Stimulated activated CD4-positive, alpha-beta T cell treated with anti-CD3 and anti-CD28 coated beads, Interleukin-1b, Interleukin-23, amount 100 ng/mL, for 24 hours (primary cell): ENCODE measurements at places on chromosomes 7 and 10.

DNA sequence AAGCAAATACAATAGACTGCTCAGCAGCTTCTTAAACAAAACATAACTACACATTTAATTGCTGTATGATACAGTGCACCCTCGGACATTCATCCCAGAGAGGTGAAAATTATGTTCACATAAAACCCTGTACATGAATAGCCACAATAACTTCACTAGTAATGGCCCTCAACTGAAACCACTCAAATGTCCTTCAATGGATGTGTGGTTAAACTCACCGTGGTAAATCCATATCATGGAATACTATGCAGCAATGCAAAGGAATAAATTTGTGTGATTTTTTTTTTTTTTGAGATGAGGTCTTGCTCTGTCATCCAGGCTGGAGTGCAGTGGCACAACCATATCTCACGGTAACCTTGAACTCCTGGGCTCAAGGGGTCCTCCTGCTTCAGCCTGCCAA, 252.7 kb downstream of the TCERG1L start:
- no peak for DNase-seq

- DNase-seq: no peak
These were observed 22.8 kb upstream of the DPYSL4 start for GRCh38 chr10:132163826-132164515.

DNA sequence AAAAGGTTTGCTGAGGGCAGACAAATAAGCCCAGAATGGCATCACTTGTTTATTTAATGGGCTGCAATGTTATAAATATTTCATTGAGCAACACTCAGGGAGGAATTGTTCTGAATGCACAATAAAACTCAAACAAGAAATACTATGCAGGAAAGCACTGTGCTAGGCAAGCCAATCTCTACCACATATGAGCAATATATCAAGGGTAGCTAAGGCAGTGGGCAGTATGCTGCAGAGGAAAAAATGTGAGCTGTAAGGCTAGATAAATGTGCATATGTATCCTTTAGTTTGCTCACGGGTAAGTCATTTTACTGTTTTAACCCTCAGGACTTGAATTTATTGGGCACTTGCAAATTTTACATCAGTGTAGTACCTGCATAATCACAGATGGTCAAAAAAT, 349.6 kb downstream of the CDC14C start:
- DNase-seq: no peak

GRCh38 chr7:40223451-40224127, 88.8 kb downstream of the SUGCT start:
- no peak for DNase-seq

GRCh38 chr7:122802301-122802751, 83.9 kb downstream of the CADPS2 start:
- DNase-seq: no peak

DNA sequence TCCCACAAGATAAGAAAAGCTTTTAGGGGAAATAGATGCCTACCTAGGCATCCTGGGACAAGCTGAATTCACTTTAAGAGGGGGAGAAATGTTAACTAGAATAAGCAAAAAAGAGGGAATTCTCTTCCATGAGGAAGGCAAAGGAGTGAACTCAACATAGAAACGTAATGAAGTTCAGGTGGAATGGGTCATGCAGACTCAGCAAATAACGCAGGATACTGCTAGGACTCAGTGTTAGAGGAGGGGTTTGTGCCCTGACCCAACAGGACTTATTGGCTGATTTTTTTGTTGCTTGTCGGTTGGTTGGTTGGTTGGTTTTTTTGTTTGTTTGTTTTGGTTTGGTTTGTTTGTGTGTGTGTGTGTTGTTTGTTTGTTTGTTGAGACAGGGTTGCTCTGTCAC, 9.3 kb downstream of the OR2A14 start:
- DNase-seq: no peak

- DNase-seq: no peak
These were observed 27.4 kb downstream of the ADAMTS14 start for GRCh38 chr10:70699659-70700174.

- no peak for DNase-seq
These were observed 51.0 kb downstream of the FBXW4 start for GRCh38 chr10:101644002-101644401.

DNA sequence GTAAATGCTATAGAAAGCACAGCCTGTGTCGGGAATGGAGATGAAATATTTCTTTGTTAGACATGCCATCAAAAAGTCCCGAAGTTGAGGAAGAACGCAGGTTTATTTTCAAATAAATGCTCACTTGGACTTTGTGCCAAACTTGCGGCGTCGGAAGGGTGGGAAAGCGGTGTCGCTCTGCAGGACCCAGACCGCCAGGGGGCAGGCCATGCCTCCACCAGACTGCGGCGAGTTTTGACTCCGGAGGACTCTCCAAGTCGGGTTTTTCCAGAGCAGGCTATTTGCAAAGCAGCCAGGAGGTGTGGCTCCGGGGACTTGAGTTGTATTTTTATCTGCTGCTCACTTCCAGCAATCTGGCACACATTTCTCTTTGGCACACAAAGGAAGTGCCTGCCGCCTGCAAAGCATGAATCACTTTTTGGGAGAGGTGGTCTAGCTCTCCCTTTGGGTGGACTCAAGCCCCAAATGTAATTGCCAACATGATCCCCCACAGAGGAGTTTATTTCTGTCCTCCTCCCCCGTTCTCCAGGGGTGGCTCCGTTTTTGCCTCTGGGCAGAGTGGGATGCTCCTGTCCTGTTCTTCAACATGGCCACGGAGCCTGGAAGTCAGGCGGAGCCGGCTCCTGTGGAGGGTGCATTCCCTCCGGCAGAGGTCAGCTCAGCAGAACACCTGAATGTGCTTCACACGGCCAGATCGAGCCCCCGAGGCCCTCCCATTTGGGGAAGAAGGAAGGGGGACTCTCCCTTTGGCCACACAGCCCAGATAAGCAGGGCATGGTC, 82.3 kb upstream of the GPR26 start:
- DNase-seq: no peak

DNA sequence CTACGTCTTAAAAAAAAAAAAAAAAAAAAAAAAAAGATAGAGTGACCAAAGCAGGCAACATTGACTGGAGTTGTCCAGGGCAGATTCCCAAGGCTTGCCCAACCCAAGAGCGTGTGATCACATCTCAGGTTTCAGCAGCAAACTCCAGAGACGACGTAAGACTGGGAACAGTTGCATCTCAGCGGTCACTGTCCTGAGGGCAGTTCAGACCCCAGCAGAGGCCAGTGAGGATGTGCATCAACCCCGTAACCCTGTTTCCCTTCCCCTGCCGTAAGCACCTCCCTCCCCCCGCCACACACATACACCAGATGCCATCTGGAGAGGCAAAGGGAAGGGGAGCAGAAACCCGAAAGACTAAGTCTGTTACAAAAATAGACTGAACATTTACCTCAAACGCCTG, 19.3 kb upstream of the TOMM7 start:
- no peak for DNase-seq

- DNase-seq: no peak
These were observed 28.9 kb upstream of the ECHDC3 start for GRCh38 chr10:11713186-11713743.

DNA sequence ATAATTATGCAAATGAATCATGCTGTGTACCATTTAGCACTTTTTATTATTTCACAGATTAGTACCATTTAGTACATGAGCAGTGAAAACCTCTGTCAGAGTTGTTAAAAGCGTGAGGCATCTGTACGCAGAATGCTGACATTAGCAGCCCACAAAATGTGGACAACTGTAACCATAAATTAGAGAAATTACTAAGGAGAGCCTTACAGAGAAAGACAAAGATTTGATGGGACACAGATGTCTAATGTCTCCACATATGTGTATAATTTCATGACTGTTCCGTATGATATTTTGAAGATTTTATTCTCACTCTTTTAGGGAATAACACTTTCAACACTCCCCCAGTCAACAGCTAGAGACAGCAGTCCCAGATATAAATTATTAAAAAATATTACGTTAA, 414.0 kb upstream of the ANKRD30A start:
- no peak for DNase-seq

DNA sequence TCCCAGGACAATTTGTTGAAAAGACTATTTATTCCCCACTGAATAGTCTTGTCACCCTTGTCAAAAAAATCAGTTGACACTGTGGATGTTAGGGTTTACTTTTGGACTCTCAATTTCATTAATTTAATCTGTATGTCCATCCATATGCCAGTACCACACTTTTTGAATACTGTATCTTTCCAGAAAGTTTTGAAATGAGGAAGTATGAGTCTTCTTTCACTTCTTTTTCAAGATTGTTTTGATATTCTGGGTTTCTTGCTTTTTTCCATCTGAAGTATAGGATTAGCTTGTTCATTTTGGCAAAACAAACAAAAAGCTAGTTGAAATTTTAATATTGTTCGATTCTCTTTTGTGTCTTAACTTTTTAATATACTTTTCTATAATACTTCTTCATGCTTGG, 21.7 kb downstream of the KLHDC10 start:
- DNase-seq: no peak
